ENCODE measurements at places on chromosomes 3 and 15. TPM values are rescaled to one million over a fixed set of nuclear protein-coding genes. Genes with fewer than 3 reads are reported as not detected.

DGKG gene
- 0.92 TPM for polyA plus RNA-seq

CTXN2 gene
- 0.11 TPM for polyA plus RNA-seq

MORC1 gene
- 0.42 TPM for polyA plus RNA-seq

GOLGA8O gene
- polyA plus RNA-seq: 0.81 TPM

DZIP3 gene
- 32.3 TPM for polyA plus RNA-seq

SUCNR1 gene
- polyA plus RNA-seq: 9.0 TPM

QTRT2 gene
- polyA plus RNA-seq: 23.6 TPM

ZNF385D gene
- polyA plus RNA-seq: 13.8 TPM
